Aorta (tissue), 5 donors: ENCODE measurements at places on chromosomes 2 and 18. TPM values are rescaled to one million over a fixed set of nuclear protein-coding genes. Genes with fewer than 3 reads are reported as not detected.

Gene NEURL3
- not detected for polyA plus RNA-seq

DNA sequence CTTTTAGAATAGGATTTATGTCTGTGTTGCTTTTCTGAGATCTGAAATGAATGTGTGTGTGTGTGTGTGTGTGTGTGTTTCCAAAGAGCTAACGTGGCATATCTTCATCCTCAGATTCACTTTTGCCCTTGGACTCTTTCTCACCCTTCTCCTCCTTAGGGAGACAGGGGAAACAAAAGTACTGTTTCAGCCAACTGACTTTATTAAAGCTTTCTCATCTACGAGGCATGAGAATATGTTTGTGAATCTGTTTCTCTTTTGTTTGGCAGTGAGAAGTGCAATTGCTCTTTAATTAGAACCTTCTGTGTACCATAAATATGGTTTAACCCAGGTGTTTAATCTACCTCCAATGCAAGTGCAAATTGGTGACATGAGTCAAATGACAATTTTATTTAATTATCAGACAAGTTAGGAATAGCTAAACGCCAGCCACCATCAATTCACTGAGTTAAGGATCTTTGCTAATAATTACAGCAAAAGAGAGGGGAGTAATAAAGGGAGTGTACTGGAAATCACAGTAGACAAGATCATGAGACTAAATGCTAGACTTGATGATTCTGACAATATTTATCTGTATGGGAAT lies 186.4 kb upstream of the COL3A1 start:
- H3K4me1 ChIP-seq = peaks cover 3% of the 10 kb centered on the region
- H3K36me3 ChIP-seq = no peaks in the 10 kb centered on the region
- H3K27me3 ChIP-seq = no peaks in the 10 kb centered on the region
- peak overlapping the region; percentile 93 for H3K27ac ChIP-seq

Gene STK17B
- 17.4 TPM for polyA plus RNA-seq

GRCh38 chr18:38427736-38428135 lies 862.1 kb upstream of the CELF4 start:
- no peak overlapping the region for H3K4me3 ChIP-seq
- no peaks in the 10 kb centered on the region for H3K4me1 ChIP-seq
- H3K36me3 ChIP-seq = no peaks in the 10 kb centered on the region
- no peak for DNase-seq
- H3K27me3 ChIP-seq = no peaks in the 10 kb centered on the region

- H3K36me3 ChIP-seq = no peaks in the 10 kb centered on the region
- H3K27me3 ChIP-seq = no peaks in the 10 kb centered on the region
- no peaks in the 10 kb centered on the region for H3K4me1 ChIP-seq
- H3K4me3 ChIP-seq = no peak overlapping the region
- DNase-seq = no peak
- H3K27ac ChIP-seq = no peak overlapping the region
These were observed 2174.3 kb upstream of the PIK3C3 start for GRCh38 chr18:39780774-39781173.

DNA sequence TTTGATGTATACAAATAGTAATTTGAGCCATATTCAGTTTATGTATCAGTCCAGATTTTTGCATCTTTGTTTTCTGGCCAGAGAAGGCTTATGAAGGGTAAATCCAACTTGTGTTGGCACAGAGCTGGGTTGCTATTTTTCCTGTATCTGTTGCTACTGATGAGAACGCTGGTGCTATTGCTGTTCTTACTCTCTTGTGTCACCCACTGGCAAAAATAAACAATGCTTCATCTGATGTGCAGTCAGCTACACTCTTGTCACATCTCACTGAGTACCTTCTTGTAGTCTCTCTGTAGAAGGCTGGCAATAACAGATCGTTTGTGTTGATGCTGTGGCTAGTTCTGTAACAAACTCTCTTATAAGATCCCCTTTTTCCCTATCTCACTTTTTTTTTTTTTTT lies 323.4 kb downstream of the CDH19 start:
- no peaks in the 10 kb centered on the region for H3K27me3 ChIP-seq
- H3K4me1 ChIP-seq = no peaks in the 10 kb centered on the region
- H3K36me3 ChIP-seq = no peaks in the 10 kb centered on the region
- no peak overlapping the region for H3K4me3 ChIP-seq
- no peak overlapping the region for H3K27ac ChIP-seq

GRCh38 chr18:74836296-74837139 lies 238.8 kb downstream of the ZNF407 start:
- H3K27me3 ChIP-seq = no peaks in the 10 kb centered on the region
- no peak for DNase-seq
- H3K4me3 ChIP-seq = no peak overlapping the region
- H3K36me3 ChIP-seq = no peaks in the 10 kb centered on the region
- H3K4me1 ChIP-seq = no peaks in the 10 kb centered on the region

Gene ZNF385B
- not detected for polyA plus RNA-seq

- DNase-seq = no peak
- no peaks in the 10 kb centered on the region for H3K4me1 ChIP-seq
- H3K36me3 ChIP-seq = no peaks in the 10 kb centered on the region
- no peak overlapping the region for H3K4me3 ChIP-seq
- no peak overlapping the region for H3K27ac ChIP-seq
These were observed 99.4 kb upstream of the MSH2 start for GRCh38 chr2:47303341-47304148.

DNA sequence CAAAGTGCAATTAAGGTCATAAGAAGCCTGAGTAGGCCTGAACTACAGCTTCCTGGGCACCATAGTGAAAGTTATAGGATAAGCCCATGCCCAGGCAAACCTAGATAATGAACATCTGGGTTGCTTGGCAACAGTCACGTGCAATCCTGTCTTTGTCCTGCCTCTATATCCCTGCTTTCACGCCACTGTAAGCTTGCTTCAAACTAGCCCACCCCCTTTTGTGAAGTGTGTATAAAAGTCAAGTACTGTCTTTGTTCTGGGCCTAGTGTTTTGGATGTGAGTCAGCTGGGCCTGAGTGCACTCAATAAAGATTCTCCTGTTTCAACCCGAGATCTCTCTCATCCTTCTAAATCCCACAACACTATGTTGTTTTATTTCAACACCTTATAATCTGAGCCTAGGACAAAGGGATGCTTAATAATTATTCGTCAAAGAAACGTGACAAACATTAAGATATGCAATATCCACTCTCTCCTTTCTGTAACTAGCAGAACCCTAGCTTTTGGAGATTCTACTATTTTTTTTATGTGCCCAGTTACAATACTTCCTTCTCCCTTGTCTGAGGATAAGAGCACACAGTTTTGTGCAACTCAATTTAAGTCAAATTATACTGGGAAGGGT lies 927.8 kb downstream of the SUCLG1 start:
- no peaks in the 10 kb centered on the region for H3K27me3 ChIP-seq
- no peak overlapping the region for H3K4me3 ChIP-seq
- no peaks in the 10 kb centered on the region for H3K4me1 ChIP-seq
- H3K36me3 ChIP-seq = no peaks in the 10 kb centered on the region
- H3K27ac ChIP-seq = no peak overlapping the region

Gene GPR45
- polyA plus RNA-seq = not detected

GRCh38 chr2:67871686-67872412 lies 191.0 kb downstream of the C1D start:
- peak overlapping the region; percentile 99 for H3K27ac ChIP-seq
- no peak overlapping the region for H3K4me3 ChIP-seq
- no peaks in the 10 kb centered on the region for H3K27me3 ChIP-seq

GRCh38 chr2:100067784-100068183 lies 74.6 kb downstream of the AFF3 start:
- no peak for DNase-seq
- H3K4me1 ChIP-seq = no peaks in the 10 kb centered on the region
- H3K27ac ChIP-seq = no peak overlapping the region
- H3K4me3 ChIP-seq = no peak overlapping the region

GRCh38 chr18:24790347-24790746 lies 329.9 kb downstream of the HRH4 start:
- H3K36me3 ChIP-seq = no peaks in the 10 kb centered on the region
- no peak overlapping the region for H3K4me3 ChIP-seq
- H3K27ac ChIP-seq = no peak overlapping the region
- no peak for DNase-seq
- H3K27me3 ChIP-seq = no peaks in the 10 kb centered on the region
- no peaks in the 10 kb centered on the region for H3K4me1 ChIP-seq

Gene C2orf81
- 1.3 TPM for polyA plus RNA-seq

DNA sequence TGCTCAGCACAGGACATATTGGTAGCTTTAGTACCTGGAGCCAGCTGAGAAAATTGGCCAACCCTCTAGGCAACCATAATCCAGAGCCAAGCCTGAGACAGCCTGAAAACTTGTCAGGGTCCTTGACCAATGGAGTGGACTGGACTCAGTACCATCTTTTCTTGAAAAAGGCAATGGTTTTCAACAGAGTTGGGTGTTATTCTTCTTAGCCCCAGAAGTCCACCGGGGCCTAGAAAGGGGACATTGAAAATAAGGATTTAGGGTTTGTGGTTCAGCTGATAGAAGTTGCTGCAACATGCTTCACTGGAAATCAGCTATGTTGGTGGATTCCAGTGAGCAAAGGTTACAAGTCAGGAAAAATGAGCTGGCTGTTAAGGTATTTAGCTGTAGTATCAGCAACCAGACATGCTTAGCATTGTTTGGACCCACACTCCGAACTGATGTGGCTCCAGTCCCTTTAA lies 22.1 kb upstream of the CNOT11 start:
- H3K4me3 ChIP-seq = no peak overlapping the region
- H3K27me3 ChIP-seq = no peaks in the 10 kb centered on the region
- H3K36me3 ChIP-seq = no peaks in the 10 kb centered on the region

- no peaks in the 10 kb centered on the region for H3K36me3 ChIP-seq
- no peak overlapping the region for H3K4me3 ChIP-seq
- no peak overlapping the region for H3K27ac ChIP-seq
These were observed 797.1 kb downstream of the SLC4A3 start for GRCh38 chr2:220424561-220424960.

DNA sequence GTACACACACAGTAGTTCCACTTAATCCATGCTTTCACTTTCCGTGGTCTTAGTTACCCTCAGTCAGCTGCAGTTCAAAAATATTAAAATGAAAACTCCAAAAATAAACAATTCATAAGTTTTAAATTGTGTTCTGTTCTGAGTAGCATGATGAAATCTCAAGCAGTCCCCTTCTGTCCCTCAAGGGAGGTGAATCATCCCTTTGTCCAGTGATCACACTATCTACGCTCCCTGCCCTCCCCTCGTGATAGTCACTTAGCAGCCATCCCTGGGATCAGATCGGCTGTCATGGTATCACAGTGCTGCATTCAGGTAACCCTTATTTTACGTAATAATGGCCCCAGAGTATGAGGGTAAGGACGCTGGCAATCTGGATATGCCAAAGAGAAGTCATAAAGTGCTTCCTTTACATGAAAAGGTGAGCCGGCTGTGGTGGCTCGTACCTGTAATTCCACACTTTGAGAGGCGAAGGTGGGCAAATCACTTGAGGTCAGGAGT lies 5.8 kb upstream of the RTN4 start:
- DNase-seq = no peak
- H3K36me3 ChIP-seq = no peaks in the 10 kb centered on the region
- H3K27ac ChIP-seq = no peak overlapping the region

DNA sequence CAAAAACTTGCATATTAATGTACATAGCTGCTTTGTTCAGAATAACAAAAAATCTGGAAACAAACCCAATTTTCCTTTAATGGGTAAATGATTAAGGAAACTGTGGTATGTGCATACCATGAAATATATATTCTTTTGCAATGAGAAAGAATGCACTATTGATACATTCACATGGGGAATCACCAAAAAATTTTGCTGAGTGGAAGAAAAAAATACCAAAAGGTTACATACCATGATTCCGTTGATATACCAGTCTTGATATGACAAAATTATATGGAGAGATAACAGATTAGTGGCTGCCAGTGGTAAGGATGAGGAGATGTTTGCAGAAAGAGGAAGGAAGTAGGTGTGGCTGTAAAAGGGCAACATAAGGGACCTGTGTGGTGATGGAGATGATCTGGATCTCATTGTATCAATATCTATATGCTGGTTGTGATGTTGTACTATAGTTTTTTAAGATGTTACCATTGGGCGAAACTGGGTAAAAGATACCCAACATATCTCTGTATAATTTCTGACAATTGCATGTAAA lies 54.6 kb upstream of the BCL2L11 start:
- H3K27ac ChIP-seq = no peak overlapping the region

DNA sequence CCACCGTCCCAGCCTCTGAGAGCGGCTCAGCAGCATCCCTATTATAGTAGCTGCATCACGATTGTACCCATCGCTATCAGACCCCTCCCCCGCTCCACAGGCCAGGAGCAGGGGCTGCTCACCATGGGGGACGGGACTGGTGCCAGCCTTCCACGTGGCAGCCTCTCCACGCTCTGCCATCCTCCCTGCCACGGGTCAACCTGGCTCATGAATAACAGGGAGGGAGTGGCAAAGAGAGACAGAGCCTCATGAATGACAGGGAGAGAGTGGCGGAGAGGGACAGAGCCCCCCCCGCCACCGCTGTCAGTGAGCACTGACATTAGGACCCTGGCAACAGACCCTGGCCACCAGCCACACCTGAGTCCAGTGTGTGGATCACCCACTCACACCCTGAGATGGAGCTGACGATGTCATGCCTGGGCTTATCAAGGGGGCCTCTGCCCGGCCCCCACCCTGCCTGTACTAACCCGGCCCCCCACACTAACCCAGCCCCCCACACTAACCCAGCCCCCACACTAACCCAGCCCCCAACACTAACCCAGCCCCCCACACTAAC lies 16.9 kb downstream of the CROCC2 start:
- H3K36me3 ChIP-seq = no peaks in the 10 kb centered on the region
- no peaks in the 10 kb centered on the region for H3K27me3 ChIP-seq
- no peaks in the 10 kb centered on the region for H3K4me1 ChIP-seq
- DNase-seq = peak; percentile 45
- no peak overlapping the region for H3K27ac ChIP-seq

- H3K4me1 ChIP-seq = no peaks in the 10 kb centered on the region
- H3K27ac ChIP-seq = no peak overlapping the region
- H3K4me3 ChIP-seq = no peak overlapping the region
- H3K27me3 ChIP-seq = no peaks in the 10 kb centered on the region
- DNase-seq = no peak
- no peaks in the 10 kb centered on the region for H3K36me3 ChIP-seq
These were observed 80.4 kb upstream of the ZCCHC2 start for GRCh38 chr18:62442391-62442790.

Gene SIX2
- 1.8 TPM for polyA plus RNA-seq

Gene NT5C1B
- polyA plus RNA-seq = not detected

DNA sequence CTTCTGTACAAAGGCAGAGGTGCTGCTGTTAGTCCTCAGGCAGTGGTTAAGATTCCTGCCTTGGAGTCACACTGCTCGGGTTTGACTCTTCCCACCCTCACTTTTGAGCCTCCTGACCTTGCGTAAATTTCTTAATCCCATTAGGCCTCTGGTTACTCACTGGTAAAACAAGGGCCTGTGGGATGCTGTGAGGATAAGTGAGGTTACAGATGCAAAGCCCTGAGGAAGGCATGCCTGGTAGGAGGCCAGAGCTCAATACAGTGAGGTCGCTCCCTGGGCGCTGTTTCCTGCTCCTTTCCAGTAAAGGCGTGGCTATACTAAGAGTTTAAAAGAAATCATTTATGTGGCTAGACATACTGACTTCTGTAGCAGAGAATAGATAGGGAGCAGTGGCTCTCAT lies 127.5 kb upstream of the TMEM200C start:
- H3K4me3 ChIP-seq = no peak overlapping the region
- no peak for DNase-seq
- no peaks in the 10 kb centered on the region for H3K36me3 ChIP-seq
- no peak overlapping the region for H3K27ac ChIP-seq
- H3K27me3 ChIP-seq = no peaks in the 10 kb centered on the region
